ENCODE measurements at places on chromosomes 3 and 15.

GRCh38 chr3:155736381-155736780, 8.5 kb downstream of the PLCH1 start:
- no peak for ATAC-seq

DNA sequence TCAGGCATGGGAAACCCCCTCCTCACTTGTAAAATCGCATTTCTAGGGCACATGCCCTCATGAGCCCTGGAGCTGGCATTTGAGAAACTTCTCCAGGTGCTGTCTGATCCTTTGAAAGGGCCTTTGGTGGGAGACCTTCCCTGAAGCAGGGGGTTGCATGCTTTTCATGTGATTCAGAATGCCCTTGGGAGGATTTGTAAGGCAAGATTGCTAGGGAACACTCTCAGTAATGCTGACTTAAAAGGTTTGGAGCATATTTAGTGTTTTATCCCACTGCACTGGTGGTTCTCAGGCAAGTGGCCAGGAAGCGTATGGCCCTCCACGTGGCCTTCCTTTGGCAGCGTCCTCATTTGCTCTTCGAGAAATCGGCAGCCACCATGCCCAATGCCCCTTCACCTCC, 164.1 kb downstream of the ARRDC4 start:
- no peak for ATAC-seq

- ATAC-seq: peak; percentile 3
Measured at GRCh38 chr3:123792473-123793201, 91.5 kb downstream of the MYLK start.

- ATAC-seq: no peak
Measured at GRCh38 chr15:39291690-39292089, 289.2 kb upstream of the THBS1 start.

DNA sequence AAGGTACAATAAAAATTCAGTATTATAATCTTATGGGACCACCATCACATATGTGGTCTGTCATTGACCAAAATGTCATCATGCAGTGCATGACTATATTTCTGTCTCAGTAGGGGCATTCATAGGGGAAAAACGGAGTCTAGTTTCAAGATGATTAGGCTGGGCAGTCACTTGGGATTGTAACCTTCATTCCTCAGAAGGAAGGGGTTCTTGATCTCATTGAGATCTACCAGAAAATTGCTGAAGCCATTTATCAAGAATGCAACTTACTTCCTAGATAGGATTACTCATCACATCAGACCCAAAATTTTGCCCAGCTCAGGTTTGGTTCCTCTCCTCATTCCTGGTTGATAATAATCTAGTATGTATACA, 37.3 kb downstream of the BTD start:
- ATAC-seq: peak; percentile 35

All from SK-N-SH treated with all-trans-retinoic acid at 6 μM for 48 hours (cell line).